Natural killer cell treated with Interleukin-12 subunit alpha and Interleukin-12 subunit beta and Interleukin-15 and Interleukin-18, amount 100 ng/mL, for 72 hours (primary cell): ENCODE measurements at places on chromosomes 4 and X. TPM values are rescaled to one million over a fixed set of nuclear protein-coding genes. Genes with fewer than 3 reads are reported as not detected.

GRCh38 chr4:85265234-85265633, 209.7 kb upstream of the ARHGAP24 start:
- no peak overlapping the region for H3K4me3 ChIP-seq
- no peak for DNase-seq
- no peak overlapping the region for H3K27ac ChIP-seq
- no peaks in the 10 kb centered on the region for H3K36me3 ChIP-seq

DNA sequence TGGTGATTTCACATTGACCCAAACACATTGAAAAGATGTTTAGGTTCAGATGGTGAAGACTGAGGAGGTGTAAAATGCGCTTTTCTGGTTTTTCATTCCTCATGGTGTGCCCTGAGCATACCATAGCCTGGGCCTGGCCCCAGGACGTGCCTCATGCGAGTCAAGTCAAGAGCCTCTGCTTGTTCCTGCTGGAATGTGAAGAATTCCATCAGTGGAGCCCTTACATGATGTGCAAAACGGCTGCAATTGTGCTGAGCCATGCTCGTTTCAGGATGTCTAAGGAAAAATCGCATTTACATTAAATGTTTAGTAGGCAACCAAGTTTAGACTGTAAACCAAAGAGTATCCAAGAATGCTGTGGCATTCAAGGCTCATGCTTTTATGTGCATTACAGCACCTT, 34.9 kb downstream of the GYG2 start:
- H3K4me1 ChIP-seq, result no peaks in the 10 kb centered on the region
- H3K27me3 ChIP-seq, result peaks cover 11% of the 10 kb centered on the region
- H3K4me3 ChIP-seq, result no peak overlapping the region
- no peak overlapping the region for H3K27ac ChIP-seq

DNA sequence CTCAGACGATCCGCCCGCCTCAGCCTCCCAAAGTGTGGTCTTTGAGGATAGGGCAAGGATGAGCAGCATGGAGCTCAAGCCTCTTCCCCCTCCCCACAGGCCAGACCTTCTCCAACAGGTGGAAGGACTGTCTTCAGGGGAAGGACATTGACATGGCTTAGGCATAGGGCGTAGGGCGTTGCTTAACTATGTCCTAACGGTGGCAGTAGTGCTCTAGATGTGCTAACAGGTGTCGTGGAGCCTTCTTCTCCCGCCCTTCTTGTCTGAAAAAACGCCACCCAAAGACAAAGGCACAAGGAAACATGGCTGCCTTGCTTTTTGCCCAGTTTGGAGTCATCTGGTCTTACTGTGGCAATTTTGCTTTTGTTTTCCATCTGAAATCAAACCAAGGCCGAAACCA, 219.8 kb downstream of the OR13H1 start:
- no peaks in the 10 kb centered on the region for H3K27me3 ChIP-seq
- no peak overlapping the region for H3K4me3 ChIP-seq
- H3K27ac ChIP-seq, result no peak overlapping the region
- peak; percentile 77 for DNase-seq
- peaks cover 23% of the 10 kb centered on the region for H3K4me1 ChIP-seq

Gene HELT
- total RNA-seq, result not detected

Gene CASP3
- total RNA-seq, result 65.8 TPM

Gene NAT8L
- 0.05 TPM for total RNA-seq
